ENCODE measurements at places on chromosomes 7 and 10.

GRCh38 chr10:43314626-43315495 is 48.0 kb upstream of the RASGEF1A start:
- DNase-seq, result no peak

DNA sequence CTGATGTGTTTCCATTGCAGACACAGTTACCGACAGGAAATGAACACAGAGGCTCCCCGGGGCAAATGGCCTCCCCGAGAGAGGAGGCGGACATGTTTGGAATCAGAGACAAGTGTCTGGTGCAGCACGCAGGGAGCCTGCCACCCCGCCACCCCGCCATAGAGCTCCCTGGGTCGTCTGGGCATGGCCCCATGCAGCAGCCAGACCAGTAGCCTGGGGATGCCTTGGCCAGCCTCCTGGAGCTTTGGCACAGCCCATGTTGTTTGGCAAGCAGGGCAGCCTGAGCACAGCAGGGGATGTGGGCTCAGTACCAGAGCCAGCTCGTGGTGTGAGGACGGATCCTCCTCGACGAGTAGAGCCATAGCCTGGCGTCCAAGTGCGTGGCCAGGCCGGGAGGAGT is 80.8 kb downstream of the NKX6-2 start:
- no peak for DNase-seq

DNA sequence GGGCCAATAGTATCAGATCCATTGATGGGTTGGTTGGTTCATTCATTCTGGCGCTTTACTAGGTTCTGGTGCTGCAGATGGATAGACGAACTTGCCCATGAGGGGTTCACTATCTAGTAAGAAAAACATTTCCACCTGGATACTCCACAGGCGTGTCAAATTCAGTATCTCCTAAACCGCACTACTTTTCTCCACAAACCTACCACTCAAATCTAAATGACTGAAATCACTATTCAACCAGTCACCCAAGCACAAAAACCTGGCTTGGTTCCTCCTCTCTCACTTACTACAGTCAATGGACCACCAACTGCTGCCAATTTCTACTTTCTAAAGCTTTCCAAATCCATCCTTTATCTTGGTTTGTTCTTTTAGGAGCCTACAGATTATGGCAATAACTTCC is 572 bp downstream of the AGK start:
- DNase-seq, result no peak

- no peak for DNase-seq
These were observed 277.7 kb downstream of the ANKRD7 start for GRCh38 chr7:118502235-118502634.

GRCh38 chr10:120514035-120514620 is 57.1 kb downstream of the PLPP4 start:
- peak; percentile 20 for DNase-seq

DNA sequence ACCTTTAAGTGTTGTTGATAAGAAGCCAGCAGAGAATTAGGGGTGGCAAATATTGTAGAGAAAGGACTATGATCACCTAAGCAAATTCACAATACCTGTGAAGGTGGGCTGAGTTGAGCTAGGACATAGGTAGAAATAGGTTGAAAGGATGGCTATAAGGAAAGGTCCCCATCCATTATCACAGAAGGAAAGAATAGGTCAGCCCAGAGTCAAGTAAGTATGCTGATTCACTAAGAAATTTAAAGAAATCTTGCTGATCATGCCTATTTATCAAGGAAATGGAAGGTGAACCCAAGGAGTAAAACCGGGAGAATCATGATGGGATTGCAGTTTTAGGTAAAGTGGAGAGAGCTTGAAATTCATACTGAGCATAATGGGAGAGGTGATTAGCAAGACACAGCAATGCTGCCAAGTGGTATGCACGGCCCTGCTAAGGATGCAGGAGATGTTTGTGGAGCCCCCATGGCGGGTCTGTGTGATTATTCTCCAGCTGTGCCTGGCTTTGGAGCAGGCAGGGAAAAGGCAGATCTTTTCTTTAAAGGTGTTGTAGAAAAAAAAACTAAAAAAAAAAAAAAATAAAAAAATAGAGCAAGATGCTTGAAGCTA is 399.4 kb downstream of the PLXDC2 start:
- no peak for DNase-seq

DNA sequence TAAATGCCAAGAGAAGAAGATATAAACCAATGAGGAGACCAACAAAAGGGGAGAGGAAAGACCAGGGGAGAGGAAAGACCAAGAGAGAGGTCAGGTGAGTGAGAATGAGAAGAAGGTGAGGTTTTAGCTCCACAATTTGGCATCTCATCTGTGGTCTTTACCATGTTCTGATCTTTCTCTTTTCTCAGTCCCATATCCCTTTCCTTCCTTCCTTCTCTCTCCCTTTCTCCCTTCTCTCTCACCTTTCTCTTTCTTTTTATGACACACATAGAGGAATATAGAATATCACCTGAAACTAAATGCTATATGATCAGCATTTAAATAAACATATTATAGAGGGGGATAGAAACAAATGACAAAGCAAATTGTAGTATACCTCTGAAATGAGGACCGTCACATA is 57.4 kb downstream of the ATE1 start:
- DNase-seq, result no peak

GRCh38 chr7:16986755-16987154 is 105.0 kb upstream of the AGR3 start:
- no peak for DNase-seq

GRCh38 chr7:96993094-96993865 is 12.1 kb upstream of the DLX6 start:
- DNase-seq, result no peak

GRCh38 chr7:134705716-134706115 is 59.1 kb downstream of the BPGM start:
- DNase-seq, result no peak

DNA sequence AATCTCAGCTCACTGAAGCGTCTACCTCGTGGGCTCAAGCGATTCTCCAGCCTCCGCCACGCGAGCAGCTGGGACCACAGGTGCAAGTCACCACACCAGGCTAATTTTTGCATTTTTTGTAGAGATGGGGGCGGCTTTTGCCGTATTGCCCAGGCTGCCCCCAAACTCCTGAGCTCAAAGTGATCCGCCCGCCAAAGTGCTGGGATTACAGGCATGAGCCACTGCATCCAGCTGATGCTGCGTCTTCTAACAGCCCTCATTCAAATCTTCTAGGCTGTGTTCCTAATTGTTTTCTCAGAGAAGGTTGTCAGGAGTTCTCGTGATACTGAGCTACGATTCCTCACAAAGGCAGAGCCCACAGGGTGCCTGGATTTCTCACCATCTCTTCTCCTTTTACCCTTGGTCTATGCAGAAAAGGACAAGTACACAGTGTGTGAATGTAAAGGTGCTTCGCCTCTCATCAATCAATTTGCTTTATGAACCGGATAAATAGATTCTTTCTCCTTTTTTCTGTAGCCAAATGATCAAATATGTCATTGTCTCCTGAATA is 247.3 kb upstream of the PTN start:
- DNase-seq, result no peak

GRCh38 chr7:91657483-91658071 is 222.9 kb downstream of the MTERF1 start:
- peak; percentile 76 for DNase-seq

DNA sequence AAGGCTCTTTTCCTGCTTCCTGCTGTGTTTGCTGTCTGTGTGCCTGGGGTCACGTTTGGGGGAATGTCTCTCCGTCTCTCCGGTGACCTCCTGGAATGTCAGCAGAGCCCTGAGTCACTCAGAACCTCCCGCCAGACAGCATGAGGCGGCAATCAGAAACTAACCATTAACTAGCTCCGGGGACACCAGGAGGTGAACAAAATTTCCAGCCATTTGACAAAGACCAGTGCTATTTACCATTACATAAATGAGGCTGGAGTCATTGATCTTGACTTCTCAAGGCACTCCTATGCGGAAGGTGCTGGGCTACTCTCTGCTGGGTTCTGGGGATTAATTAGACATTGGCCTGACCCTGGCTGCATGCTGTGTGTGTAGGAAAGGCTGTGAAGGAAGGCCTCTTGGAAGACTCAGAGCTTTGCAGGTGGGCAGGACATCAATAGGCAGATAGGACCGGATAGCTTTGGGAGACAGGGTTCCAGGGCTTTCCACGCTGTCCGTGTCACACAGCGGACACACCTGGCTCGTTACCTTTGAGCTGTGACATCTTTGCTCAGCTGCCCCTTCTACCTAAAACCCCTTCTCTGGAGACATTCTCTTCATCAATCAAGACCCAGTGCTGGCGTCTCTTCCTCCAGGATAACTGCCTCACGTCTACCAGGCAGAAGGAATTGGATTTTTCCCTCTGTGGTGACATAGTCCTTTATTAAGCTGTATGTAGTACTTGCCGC is 77.0 kb downstream of the PFKFB3 start:
- peak; percentile 48 for DNase-seq

DNA sequence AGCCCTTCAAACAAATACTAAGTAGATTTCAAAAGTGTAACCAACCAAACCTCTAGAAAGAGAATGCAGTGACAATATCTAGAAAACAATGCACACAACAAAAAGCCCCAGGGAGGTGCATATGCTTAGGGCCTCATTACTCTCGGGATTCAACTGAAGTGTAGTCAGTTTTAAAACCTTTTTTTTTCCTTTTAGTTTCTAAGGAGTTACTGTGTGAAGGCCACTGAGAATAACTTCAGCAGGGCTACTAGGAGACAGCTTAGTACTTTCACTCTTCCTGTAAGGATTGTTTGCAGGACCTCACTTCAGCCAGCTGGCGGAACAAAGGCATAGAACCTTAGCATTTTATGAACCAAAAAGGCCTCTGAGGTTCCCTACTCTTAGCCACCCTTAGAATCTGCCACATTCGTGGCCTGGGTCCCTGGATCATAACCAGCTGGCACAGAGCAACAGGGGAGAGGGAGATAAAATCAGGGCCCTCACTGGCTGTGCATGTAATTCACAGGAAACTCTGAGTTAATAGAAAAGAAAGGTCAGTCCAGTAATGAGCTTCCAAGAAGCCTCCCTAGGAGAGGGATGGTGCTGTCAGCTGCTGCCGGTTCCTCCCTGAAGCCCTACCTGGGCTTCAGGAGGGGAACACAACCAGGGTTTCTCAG is 3.6 kb downstream of the VOPP1 start:
- DNase-seq, result no peak

DNA sequence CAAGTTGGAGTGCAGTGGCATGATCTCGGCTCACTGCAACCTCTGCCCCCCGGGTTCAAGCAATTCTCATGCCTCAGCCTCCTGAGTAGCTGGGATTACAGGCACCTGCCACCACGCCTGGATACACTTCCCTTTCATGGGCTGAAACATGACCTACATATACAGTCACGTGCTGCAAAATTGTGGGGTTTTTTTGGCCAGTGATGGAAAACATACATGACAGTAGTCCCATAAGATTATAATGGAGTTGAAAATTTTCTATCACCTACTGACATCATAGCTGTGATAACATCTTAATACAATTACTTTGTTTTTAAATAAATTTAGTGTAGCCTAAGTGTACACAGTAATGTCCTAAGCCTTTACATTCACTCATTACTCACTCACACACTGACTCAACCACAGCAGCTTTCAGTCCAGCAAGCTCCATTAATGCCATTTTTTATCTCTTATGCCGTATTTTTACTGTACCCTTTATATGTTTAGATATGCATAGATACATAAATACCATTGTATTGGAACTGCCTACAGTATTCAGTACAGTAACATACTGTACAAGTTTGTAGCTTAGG is 79.9 kb upstream of the TMEM196 start:
- DNase-seq, result no peak

DNA sequence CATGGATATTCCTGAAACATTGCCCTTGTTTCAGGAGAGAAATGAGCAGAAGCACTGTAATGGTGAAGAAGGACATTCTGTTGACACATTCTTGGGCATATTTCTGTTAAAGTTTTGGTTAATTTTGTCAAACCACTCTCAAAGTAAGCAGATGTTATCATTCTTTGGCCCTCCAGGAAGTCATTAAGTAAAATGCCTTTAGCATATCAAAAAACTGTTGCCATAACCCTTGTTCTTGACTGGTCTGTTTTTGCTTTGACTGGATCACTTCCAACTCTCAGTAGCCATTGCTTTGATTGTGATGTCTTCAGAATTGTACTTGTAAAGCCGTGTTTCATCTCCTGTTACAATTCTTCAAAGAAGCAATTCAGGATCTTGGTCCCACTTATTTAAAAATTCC is 404.3 kb upstream of the LRRTM3 start:
- DNase-seq, result no peak

DNA sequence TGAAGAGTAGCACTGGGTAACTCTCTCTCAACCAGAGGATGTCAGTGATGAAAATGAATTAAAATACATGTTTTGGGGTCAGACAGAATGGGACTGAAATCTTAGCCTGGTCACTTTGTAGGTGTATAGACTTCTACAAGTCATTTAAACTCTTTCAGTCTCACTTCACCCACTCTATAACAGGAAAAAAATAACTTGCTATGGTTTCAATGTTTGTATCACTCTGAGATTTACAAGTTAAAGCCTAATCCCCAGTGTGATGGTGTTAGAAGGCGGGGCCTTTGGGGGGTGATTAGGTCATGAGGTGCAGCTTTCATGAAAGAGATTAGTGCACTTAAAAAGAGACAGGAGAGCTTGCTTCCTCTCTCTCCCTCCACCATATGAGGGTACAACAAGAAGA is 134.8 kb downstream of the INHBA start:
- no peak for DNase-seq

DNA sequence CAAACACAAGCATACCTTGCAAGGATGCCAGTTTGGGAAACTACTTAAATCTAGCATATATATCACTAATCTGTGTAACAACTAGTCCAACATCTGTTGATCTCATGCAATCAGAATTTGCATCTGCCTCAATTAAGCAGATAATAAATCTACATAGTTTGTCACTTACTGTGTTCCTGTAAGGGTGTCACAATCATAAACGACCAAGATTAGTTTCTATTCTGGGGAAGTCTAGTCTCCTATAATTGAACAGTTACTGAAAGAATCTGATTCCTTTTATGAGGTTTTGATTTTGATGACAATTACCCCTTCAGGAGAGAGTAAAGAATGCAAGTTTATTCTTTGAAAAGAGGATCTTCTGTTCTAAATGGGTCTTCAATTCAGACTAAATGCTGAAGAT is 85.5 kb upstream of the LRRN3 start:
- peak; percentile 7 for DNase-seq

DNA sequence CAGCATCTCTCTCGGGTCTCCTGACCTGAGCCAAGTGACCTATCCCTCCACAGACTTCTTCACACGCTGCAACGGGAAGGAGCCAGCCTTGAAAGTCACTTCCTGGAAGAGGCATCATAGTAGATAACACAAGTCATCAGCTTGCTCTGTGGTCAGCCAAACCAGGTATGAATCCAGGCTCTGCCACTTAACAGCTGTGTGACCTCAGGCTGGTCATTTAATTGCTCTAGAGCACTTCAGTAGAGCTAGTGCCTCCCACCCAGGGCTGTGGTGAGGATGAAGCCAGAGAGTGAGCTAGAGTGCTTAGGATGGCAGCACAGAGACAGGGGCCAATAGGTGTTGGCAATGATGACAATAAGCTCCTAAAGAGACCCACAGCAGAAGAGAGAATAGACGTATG is 247.7 kb upstream of the ZMIZ1 start:
- DNase-seq, result no peak

- DNase-seq, result no peak
These were observed 57.4 kb downstream of the HIBADH start for GRCh38 chr7:27605283-27605682.

GRCh38 chr10:63889803-63890202 is 368.6 kb downstream of the REEP3 start:
- no peak for DNase-seq

DNA sequence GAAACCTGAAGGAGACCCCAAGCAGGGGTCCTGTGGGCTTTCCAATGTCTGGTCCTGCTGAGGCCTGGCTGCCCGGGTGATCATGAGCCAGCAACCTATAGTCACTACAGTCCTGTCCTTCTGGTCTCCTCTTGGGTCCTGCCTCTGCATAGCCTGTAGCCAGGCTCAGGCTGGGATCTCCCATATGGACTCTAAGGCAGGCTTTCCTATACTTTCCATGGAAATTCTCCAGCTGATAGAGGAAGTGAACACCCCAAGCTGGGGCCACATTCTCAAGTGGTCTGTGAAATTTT is 26.4 kb downstream of the ANXA8 start:
- DNase-seq, result peak; percentile 1
